NCI-H1417 treated with DMSO at 0.1 percent for 48 hours (cell line): ENCODE measurements at places on chromosomes 16 and 17.
A peak's percentile ranks its signal among the peaks of the same experiment; 100 is the strongest.

- DNase-seq, result no peak
Observed at GRCh38 chr16:10992797-10993196, 48.4 kb downstream of the CLEC16A start.

GRCh38 chr17:28763804-28764266, 20.0 kb downstream of the TRAF4 start:
- no peak for DNase-seq

- DNase-seq, result no peak
Observed at GRCh38 chr17:62857526-62857925, 49.4 kb upstream of the MARCHF10 start.

- DNase-seq, result peak; percentile 0
Observed at GRCh38 chr17:49031965-49032928, 35.1 kb downstream of the IGF2BP1 start.

DNA sequence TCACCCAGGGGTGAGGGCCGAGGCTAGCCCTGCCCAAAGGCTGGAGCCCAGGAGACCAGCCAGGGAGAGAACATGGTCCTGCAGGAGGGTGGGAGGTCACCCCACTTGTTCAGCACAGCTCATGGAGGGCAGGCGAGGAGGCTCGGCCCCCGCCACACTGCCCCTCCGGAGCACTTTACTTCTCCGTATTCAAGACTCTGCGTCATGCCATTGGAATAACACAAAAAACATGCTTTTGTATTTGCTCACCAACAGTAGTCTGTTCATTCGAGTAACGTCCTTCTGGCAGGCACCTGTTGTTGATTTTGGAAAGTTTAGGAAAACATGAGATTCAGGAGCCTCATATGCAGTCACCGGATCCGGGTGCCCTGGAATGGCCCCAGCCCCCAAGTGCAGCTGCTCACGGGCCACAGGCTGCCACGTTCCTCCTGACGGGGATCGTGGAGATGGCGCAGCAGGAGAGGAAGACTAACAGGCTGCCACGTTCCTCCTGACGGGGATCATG, 81.1 kb upstream of the DNAH17 start:
- no peak for DNase-seq
